ENCODE measurements at places on chromosomes 1 and 21.

DNA sequence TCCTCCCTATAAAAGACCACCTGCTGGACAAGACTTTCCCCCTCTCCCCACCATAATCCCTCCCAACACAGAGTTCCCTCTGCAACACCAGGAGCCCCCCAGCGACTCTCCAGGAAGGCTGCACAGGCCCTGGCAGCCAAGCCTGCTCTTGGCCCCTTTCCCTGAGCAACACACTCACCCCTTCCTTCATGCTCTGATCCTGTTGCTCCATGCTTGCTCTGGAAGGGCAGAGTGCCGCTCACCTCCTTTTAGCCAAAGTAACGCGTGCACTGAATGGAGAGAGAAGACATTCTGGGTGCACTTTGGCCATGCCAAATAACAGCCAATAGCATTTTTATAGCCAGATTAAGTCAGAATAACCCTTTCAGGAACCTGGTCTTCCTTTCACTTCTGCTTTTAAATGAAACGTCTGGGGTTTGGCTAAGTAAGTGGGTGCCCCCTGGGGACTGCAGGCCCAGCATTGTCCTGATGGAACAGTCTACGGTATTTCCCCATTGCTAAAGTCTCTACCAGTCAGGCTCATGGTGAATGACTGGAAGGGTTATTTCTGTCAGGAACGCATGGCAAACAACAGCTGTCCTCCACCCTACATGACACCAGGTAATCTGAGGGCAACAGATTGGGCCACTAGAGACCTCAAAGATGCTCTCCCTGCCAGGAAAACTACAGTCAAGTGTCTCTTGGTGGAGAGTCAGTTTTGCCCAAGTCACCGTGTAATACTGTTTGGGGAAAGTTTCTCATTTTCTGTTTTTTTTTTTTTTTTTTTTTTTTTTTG lies at the start of gene SLC2A5:
TSS of gene SLC2A5 (minus strand) at position 310 of the 775 bp plus-strand sequence. CDS start at position 211, 99 bp downstream.
- peak; percentile 73 for DNase-seq

DNA sequence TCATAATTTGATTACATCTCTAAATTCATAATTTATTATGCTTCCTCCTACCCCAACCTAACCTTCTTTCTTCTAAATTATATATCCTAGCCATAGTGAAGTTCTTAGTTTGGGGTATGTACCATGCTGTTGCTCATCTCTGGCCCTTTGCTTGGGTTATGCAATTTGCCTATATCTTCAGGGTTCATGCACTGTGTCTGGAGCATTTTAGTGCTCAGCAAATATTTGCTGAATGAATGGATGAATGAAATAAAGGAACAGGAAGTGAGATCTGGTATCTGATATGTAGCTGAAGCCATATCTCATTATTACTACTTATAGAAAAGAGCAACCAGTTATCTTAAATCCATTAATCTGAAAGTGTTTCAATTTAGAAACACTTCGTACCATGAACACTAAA lies 137.6 kb downstream of the GPATCH2 start:
- no peak for DNase-seq

GRCh38 chr1:94250341-94250740 lies 13.0 kb upstream of the ARHGAP29 start:
- DNase-seq = no peak

DNA sequence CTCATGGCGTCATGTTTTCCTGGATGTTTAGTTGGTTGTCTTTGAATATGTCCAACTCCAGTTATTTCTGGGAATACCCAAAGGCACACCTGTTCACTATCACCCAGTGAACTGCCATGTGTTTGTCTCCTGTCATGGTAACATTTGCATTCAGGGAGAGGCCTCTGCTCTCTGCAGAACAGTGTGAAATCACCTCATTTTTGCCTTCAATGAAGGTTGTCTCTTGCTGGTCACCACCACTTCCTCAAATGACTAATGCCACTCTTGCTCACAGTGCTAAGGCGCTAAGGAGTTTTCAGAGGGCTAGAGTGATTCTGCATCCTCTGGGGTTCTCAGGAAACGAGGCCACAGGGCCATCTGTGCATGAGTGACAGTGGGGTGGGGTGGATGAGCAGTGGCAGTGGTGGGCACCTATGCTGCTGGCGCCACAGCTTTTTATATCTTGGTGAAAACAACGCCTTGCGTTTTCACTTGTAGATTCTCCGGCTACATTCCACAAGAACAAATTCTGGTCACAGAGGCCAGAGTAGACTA lies 60.0 kb upstream of the ATP5PO start:
- DNase-seq = peak; percentile 89

DNA sequence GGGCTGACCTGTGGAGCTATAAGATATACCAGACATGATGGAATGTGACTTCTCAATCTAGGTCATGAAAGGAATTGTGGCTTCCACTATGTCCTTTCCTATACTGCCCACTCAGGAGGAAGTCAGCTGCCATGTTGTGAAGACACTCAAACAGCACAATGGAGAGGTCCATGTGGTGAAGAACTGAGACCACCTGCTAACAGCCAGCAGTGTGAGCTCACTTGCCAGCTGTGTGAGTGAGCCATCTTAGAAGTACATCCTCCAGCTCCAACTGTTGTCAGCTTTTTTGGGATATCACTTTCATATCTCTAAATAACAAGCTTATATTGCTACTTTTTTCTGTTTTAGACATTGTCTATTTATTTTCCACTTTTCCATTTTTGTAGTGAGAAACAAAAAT lies 29.7 kb downstream of the OLFML3 start:
- no peak for DNase-seq

DNA sequence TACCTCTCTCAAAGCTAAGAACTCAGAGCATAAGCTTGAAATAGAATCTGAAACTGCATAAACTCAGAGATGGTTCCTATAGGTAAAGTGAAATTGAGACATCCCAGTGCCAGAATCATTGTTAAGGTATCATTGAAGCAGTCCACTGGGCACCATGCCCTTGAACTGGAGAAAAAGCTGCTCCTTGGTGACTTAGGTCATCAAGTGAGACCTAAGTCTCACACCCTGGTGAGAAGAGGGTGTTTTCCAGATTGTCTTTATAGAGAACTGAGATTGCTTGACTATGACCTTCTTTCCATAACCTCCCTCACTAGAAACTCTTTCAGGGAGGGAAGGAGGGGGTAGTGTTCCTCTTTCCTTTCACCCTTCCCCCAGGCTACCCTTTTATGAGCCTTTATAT lies 9.4 kb upstream of the ATP6V1G3 start:
- DNase-seq = no peak

DNA sequence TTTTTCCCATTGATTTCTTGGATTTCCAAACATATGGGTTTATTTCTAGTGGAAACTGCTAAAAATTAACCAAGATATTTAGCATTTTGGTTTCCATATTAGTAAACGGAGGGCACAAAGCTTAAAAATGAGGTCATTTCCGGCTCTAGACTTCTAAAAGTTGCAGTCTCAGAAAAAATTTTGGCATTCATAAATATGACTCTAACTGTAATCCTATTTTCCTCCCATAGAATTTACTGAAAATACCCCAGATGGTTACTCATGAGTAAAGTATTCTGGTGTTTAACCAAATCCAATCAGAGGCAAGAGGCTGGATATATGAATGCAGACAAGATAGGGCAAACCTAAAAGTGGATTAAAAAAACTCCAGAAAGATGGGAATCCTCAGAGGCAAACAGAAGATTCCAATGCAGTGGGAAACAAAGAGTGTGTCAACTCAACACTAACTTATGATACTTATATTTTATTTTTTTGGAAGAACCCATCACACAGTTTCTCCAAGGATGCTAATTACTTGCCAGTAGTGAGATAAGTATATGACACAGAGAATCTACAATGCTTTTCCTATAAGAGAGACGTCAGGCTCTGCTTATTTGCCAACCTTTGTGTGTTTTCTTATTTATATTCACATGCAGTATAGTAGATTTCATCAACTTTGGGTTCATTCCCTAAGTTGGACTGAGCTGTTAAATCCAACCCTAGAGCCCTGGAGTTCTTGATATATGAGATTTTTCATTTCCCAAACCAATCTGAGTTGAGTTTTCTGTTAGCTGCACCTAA lies 90.1 kb upstream of the BCL10 start:
- no peak for DNase-seq

GRCh38 chr1:117017062-117017461 lies 15.5 kb downstream of the CD101 start:
- no peak for DNase-seq

DNA sequence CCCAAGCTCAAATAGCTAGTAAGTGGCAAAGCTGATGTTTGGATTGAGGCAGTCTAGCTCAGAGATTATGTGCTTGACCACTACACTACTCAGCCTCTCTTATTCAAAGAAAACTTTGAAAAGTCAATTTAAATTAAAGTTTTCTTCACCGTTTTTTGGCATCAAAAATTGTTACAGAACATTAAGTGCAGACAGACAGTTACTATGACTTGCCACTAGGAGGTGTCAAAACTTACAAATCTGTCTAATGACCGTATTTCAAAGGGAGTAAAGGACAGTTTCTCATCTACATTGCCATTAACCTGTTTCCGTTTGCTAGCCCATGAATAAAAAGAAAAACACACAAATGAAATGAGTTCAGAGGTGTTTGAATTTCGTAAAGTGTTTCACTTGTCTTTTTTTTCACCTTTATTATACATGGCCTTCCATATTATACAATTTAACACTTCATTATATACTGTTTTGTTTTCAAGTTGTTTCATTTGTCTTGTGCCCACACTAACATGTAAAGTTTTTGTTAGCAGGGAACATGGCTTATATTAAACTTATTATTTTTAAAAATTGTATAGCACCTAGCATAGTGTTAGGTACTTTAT lies 57.4 kb upstream of the MTF2 start:
- DNase-seq = peak; percentile 83

GRCh38 chr21:23936224-23936623 lies 1671.1 kb downstream of the MRPL39 start:
- DNase-seq = peak; percentile 51

DNA sequence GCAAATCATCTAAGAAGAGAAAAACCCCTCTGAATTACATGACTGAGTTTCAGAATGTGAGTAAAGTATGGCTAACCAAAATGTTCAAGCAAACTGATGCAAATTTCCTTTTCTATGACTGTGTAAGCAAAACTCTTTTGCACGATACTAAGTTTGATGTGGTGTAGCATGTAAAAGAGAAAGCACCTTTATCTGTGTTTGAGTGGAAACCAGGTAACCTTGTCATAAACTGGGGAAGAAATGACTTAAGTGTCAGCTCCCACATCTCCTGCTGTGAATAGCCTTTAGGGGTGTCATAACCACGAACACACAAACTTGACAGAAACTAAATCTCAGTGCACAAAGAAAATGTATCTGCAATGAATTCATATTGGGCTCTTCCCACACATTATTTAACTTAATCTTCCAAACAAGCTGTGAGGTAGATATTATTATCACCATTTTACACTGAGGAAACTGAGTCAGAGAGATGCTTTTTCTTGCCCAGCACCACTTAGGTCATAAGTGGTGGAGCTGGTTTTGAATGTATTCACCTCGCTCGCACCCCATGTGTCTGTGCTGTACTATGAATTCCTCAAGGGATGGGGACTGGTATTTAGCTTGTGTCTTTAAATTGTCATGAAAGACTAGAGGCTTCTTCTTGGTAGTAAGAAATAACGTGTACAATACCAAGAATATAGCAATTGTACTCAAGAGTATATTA lies 32.9 kb upstream of the IL12RB2 start:
- DNase-seq = no peak

GRCh38 chr1:167440776-167441175 lies 77.6 kb downstream of the CD247 start:
- no peak for DNase-seq

DNA sequence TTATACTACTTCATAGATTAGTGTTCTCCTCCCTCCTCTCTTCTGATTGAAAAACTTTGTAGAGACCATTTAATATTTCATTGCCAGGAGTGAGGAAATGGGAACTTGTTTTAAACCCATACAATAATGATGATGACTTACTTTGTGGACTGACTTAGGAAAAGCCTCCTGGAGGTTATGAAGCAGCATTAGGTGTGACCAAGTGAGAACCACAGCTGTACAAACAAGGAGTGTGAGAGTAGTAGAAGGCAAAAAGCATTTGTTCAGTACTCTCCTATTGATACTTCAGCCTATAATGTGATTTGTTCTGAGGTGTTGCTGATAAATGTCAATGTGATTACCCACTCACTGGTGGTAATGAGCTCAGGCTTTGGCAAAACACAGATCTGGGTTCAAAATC lies 8.4 kb downstream of the TIPRL start:
- DNase-seq = no peak

DNA sequence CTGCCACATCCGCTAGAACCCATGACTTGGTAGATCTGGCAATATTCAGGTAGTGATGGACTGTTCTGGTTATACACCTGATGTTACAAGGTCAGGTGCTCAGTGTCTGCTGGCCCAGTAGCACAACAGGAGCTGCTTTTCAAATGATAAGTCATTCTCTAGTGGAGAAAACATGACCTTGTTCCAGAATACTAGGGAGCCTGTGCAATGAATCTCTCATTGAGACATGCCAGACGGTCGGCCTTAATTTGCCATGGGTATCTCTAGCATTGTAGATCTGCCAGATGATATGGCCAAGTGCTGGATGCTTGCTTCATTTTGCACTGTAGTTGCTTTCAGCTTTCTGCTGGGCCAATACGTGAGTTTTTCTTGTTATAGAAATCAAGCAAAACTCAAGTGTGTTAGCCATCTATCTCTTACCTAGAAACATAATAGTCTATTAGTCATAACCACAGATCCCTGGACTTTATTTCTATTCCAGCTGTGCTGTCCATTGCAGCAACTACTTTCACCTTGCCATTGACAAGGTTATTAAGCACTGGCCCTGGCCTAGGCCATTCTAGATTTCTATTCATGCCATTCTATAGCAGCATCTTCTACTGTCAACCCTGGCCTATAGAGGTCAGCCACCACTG lies 13.9 kb upstream of the CENPF start:
- no peak for DNase-seq

DNA sequence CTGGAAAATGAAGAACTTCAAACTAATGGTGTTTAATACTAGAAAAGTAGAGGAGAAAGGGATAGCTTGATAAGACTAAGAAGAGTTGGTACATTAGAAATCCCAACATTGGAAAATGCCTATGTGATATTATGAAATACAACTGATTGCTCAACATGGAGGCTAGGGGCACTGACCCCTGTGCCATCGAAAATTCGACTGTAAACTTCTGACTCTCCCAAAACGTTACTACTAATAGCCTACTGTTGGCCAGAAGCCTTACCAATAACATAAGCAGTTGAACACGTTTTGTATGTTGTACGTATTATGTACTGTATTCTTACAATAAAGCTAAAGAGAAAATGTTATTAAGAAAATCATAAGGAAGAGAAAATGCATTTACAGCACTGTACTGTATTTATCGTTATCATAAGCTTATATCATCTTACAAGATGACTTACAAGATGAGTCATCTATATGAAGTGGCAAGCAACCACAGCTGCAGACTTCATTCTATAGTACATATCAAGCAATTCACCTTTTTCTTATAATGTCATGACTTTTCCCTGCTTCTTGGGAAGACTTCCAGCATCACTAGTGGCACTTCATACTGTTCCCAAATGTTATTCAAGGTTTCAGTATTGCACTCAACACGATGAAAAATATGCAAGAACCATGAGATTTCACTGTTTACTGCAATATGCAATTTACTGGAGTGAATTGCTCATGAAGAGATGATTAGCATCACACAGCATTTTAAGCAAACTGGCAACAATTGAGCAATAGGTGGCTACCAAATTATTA lies 12.9 kb upstream of the CTSK start:
- DNase-seq = peak; percentile 31

GRCh38 chr1:205230982-205231381 lies 3.2 kb downstream of the TMCC2 start:
- DNase-seq = no peak

- DNase-seq = no peak
Observed at GRCh38 chr1:94560333-94560732, 18.8 kb upstream of the F3 start.

GRCh38 chr1:213649373-213649772 lies 338.4 kb upstream of the PROX1 start:
- no peak for DNase-seq
